ENCODE measurements at places on chromosomes 3 and 15. TPM values are rescaled to one million over a fixed set of nuclear protein-coding genes. Genes with fewer than 3 reads are reported as not detected.

DNA sequence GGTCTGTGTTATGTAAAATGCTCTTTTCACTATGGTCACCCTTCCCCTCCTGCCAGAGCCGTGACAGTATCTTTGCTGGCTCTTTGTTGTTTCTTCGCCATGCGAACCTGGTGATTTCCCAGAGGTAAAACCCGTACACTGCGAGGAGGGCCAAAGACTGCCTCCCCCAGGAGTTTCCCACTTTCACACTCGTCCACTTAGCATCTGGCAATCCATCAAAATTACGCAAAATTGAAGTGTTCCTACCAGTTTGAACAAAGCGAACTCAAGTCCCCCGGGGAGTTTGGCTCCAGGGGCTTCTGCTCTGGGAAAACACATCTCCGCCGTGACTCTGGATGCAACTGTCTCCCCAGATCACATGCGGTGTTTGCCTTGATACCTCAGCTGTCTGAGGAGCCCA lies 239.9 kb downstream of the FAM43A start:
- no peak for DNase-seq
- H3K36me3 ChIP-seq = no peaks in the 10 kb centered on the region

DNA sequence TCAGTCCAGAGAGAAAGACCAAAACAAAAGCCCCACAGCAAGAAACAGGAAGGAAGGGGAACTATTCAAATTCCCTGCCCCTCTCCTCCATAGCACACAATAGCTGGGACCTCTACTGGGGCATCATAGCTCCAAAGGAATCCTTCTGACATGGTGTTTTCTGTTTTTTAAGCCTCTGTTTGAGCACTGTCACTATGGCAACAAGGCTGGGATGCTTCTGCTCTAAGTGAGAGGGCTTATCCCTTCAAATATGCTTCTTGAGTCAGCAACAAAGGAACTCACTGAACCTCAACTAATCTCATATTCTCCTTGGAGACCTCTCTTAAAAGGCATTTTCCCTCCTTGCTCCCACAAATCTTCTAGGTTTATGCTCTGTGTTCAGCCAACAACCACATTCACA lies 40.5 kb downstream of the MYLK start:
- H3K36me3 ChIP-seq = no peaks in the 10 kb centered on the region
- DNase-seq = no peak
- no peaks in the 10 kb centered on the region for H3K27me3 ChIP-seq
- no peak overlapping the region for H3K4me3 ChIP-seq
- no peak overlapping the region for H3K27ac ChIP-seq
- H3K4me1 ChIP-seq = no peaks in the 10 kb centered on the region

QARS1 gene
- total RNA-seq = 223 TPM

- H3K27ac ChIP-seq = no peak overlapping the region
- no peaks in the 10 kb centered on the region for H3K27me3 ChIP-seq
- H3K4me3 ChIP-seq = no peak overlapping the region
Observed at GRCh38 chr15:33701304-33701696, 267.0 kb upstream of the CHRM5 start.

LRRC31 gene
- total RNA-seq = not detected

DNA sequence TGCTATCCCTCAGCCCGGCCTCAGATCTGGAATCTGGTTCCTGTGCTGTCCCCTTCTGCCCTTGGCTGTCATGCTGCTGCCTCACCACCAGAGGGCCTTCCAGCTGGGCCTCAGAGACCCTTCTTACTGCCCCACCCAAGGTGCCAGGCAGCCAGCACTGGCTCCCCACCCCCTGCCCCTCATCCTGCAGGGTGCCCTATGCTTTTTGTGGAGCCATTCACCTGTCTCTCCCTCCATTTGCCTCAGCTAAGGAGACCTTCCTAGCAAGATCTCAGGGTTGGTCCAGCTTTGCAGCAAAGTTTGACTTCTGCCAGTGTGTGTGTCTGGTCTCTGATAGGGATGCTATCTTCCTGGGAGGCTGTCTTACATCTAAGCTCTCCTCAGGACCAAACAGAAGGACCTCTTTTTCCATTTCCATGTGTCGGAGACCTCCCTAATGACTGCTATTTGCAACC lies 1.9 kb upstream of the VWA5B2 start:
- H3K27ac ChIP-seq = no peak overlapping the region
- peaks cover 19% of the 10 kb centered on the region for H3K4me1 ChIP-seq
- peaks cover 23% of the 10 kb centered on the region for H3K27me3 ChIP-seq
- no peaks in the 10 kb centered on the region for H3K36me3 ChIP-seq

- no peaks in the 10 kb centered on the region for H3K36me3 ChIP-seq
- H3K27ac ChIP-seq = peak overlapping the region; percentile 99
- H3K4me1 ChIP-seq = peaks cover 49% of the 10 kb centered on the region
- peak overlapping the region; percentile 95 for H3K4me3 ChIP-seq
- no peaks in the 10 kb centered on the region for H3K27me3 ChIP-seq
- DNase-seq = no peak
Observed at GRCh38 chr3:143974271-143975238, 2.9 kb downstream of the DIPK2A start.

DNA sequence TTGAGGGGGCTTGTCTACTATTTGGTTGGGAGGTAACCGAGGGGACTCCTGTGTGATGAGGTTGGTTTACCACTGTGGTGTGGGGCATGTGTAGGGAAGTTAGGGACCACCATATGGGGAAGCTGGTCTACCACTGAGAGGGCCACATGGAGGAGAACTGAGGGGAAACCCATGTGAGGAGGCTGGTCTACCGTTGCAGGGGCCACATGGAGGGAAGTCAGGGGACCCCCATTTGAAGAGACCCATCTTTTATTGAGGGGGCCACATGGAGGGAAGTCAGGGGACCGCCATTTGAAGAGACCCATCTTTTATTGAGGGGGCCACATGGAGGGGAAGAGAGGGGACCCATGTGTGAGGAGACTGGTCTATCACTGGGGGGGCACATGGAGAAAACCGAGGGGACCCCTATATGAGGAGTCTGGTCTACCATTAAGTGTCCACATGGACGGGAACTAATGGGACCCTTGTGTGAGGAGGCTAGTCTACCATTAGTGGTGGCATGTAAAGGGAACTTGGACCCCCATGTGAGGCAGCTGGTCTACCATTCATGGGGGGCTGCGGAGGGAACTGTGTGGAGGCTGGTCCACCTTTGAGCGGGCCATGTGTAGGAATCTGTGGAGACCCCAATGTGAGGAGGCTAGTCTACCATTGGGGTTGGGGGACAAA lies 165.5 kb downstream of the FBLN2 start:
- no peaks in the 10 kb centered on the region for H3K36me3 ChIP-seq
- no peaks in the 10 kb centered on the region for H3K4me1 ChIP-seq
- H3K4me3 ChIP-seq = no peak overlapping the region
- H3K27me3 ChIP-seq = no peaks in the 10 kb centered on the region
- DNase-seq = no peak
- no peak overlapping the region for H3K27ac ChIP-seq

DNA sequence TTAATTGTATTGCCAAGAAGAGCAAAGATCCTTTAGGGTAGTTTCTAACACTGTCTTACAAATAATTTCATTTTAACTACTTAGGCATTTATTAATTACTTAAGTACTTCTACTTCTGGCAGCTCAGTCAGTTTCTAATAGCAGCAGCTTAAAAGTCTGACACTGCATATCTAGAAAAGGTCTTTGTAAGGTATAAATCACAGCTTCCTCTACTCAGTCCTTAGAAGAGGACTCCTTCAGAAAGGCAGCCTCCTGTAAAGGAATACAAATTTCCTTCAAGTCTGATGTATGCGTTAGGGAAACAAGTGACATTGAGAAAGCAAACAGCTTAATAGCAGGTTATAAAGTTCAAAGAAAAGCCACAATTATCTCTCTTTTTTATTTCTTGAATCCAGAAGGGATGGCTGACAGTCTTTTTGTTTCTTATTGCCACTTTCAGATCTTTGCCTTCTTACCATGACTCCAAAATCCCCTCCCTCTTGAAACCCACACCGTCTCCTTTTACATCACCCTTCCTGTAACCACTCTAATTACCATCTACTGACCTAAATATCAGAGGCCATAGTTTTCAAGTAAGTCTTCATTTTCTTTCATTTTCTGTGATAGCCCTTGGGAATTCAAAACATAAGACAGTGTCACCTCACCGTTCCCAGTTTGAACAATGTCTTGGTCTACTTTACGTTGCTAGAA lies 109.5 kb downstream of the CGGBP1 start:
- H3K4me3 ChIP-seq = no peak overlapping the region
- DNase-seq = no peak
- H3K4me1 ChIP-seq = no peaks in the 10 kb centered on the region
- no peaks in the 10 kb centered on the region for H3K27me3 ChIP-seq
- H3K27ac ChIP-seq = no peak overlapping the region
- H3K36me3 ChIP-seq = no peaks in the 10 kb centered on the region

- no peak overlapping the region for H3K4me3 ChIP-seq
- no peak overlapping the region for H3K27ac ChIP-seq
- no peaks in the 10 kb centered on the region for H3K27me3 ChIP-seq
- H3K4me1 ChIP-seq = no peaks in the 10 kb centered on the region
- H3K36me3 ChIP-seq = no peaks in the 10 kb centered on the region
Observed at GRCh38 chr3:178223876-178224275, 312.4 kb upstream of the KCNMB2 start.

DNA sequence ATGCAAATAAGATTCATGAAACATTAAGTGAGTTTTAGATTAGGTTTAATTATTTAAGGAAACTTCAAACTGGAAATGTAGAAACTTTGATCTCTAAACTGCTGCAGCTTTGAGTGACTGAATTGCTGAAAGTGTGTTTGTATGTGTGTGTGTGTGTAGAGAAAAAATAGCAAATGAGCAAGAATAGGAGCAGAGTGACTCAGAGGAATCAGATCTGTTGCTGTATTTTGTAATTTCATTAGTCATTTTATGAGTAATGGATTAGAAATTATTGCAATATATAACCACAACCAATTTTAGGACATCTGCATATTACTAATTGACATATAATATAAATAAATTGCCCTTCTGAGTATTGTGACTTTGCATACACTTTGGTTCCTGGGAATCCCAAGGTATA lies 52.8 kb upstream of the SLC9A9 start:
- H3K27me3 ChIP-seq = no peaks in the 10 kb centered on the region
- no peaks in the 10 kb centered on the region for H3K36me3 ChIP-seq
- no peak overlapping the region for H3K4me3 ChIP-seq
- DNase-seq = no peak
- H3K27ac ChIP-seq = no peak overlapping the region

CCNB2 gene
- 5.9 TPM for total RNA-seq

DNA sequence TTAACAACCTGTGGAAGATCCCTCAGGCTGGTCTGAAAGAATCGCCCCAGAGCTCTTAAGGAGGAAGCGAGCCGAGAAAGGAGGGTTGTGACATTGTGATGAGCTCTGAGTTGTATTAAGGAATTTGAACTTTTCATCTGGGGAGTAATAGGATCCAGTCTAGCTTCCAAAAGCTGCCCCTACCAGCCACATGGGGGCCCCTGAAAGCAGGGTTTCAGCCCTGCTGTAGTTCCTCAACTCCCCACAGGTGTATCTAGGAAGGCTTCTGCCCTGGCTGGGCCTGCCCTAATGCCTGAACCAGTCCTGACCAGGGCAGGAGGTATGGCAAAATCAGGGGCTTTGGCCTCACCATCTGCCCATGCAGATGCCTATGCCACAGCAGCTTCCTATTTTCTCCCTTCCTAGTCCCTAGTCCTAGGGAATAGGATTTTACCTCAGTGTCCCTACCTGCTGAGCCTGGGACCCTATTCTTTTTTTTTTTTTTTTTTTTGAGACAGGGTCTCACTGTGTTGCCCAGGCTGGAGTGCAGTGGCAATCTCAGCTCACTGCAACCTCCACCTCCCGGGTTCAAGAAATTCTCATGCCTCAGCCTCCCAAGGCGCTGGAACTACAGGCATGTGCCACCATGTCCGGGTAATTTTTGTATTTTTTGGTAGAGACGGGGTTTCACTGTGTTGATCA lies 5.0 kb upstream of the AP3S2 start:
- no peak overlapping the region for H3K27ac ChIP-seq
- H3K4me3 ChIP-seq = no peak overlapping the region
- H3K36me3 ChIP-seq = peaks cover 26% of the 10 kb centered on the region
- H3K27me3 ChIP-seq = no peaks in the 10 kb centered on the region

- H3K27ac ChIP-seq = no peak overlapping the region
- no peak overlapping the region for H3K4me3 ChIP-seq
- no peaks in the 10 kb centered on the region for H3K36me3 ChIP-seq
- DNase-seq = no peak
- no peaks in the 10 kb centered on the region for H3K27me3 ChIP-seq
Observed at GRCh38 chr3:96860882-96861281, 46.5 kb downstream of the EPHA6 start.

- no peaks in the 10 kb centered on the region for H3K36me3 ChIP-seq
- H3K4me1 ChIP-seq = no peaks in the 10 kb centered on the region
- no peak overlapping the region for H3K27ac ChIP-seq
- H3K27me3 ChIP-seq = no peaks in the 10 kb centered on the region
- no peak for DNase-seq
- H3K4me3 ChIP-seq = no peak overlapping the region
Observed at GRCh38 chr3:22269831-22270230, 518.8 kb upstream of the ZNF385D start.

- no peak overlapping the region for H3K27ac ChIP-seq
- H3K36me3 ChIP-seq = no peaks in the 10 kb centered on the region
- DNase-seq = no peak
- no peaks in the 10 kb centered on the region for H3K27me3 ChIP-seq
- H3K4me1 ChIP-seq = peaks cover 70% of the 10 kb centered on the region
Observed at GRCh38 chr3:124775877-124776276, 45.6 kb downstream of the UMPS start.

DNA sequence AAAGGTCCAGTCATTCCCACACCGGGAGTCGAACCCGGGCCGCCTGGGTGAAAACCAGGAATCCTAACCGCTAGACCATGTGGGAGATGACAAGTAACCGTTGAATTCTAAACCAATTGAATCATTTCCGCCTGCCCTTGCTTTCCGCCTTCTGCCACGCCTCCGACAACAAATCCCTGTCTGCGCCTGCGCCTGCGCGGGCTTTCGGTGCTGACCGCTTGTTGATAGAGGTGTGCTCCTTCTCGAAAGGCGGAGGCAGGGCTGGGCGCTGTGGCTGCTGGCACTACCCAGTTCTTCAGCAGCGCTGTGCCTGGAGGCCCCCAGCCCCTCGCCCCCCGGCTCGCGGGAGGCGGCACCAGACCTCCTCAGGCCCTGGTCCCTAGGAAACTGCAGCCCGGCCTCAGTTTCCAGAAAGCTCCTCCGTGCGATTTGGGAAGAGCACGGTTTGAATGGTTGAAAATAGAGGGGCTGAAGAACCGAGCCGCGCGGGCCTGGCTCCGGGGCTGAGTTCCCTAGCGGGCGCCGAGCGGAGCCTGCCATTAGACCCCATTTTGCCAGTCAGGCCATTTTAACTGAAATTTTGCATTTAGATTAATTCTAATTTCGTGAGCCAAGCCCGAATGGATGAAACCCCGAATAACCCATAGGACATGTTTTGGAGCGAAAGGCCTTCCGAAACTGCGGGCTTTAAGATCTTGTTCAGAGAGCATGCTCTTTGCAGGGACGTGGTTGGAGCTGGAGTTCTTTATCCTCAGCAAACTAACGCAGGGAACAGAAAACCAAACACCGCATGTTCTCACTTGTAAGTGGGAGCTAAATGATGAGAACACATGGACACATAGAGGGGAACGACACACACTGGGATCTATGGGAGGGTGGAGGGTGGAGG lies 219.3 kb upstream of the ATP10A start:
- no peaks in the 10 kb centered on the region for H3K27me3 ChIP-seq
- peak overlapping the region; percentile 86 for H3K4me3 ChIP-seq
- H3K36me3 ChIP-seq = no peaks in the 10 kb centered on the region
- H3K27ac ChIP-seq = peak overlapping the region; percentile 85
- H3K4me1 ChIP-seq = no peaks in the 10 kb centered on the region

SLC22A14 gene
- total RNA-seq = 0.49 TPM

Data from vagina (tissue), 2 donors.